ENCODE measurements at places on chromosomes 11 and 22.

- no peak for DNase-seq
Observed at GRCh38 chr11:232783-233565, 3.2 kb downstream of the SIRT3 start.

DNA sequence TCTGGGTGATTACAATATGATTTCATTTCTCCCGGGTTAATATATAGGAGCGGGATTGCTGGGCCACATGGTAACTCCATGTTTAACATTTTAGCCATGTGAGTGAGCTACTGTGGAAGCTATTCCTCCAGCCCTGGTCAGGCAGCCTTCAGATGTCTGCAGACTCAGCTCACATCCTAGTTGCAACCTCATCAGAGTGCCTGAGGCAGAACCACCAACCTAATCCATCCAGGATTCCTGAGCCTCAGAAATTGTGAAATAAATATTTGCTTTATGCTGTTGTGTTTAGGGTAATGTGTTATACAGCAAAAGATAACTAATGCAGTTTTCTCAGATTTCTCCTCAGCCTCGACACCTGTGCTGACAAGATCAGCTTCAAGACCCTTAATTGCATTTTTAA lies 676.8 kb downstream of the OPCML start:
- no peak for DNase-seq

- no peak for DNase-seq
Observed at GRCh38 chr11:33668468-33668825, 32.2 kb downstream of the C11orf91 start.

- DNase-seq, result no peak
Observed at GRCh38 chr11:115530752-115531151, 26.5 kb upstream of the CADM1 start.

DNA sequence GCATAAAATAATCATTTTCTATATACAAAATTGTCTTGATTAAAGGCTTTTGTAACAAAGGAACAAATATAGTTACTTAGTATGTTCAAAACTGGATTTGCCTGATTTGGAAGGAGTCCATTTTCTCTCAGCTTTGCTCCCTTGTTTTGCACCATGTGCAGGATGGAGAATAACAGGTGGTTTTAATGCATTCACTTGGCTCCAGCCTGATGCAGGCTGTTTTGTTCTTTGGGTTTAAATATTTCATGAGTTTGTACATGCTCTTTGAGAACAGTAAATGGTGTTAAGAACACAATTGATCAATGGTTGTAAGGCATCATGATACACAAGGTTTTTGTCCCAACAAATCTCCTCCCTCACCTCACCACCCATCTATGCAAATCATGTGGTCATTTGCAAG lies 886.9 kb upstream of the CCDC90B start:
- no peak for DNase-seq

- no peak for DNase-seq
Observed at GRCh38 chr11:62132191-62132590, 8.4 kb downstream of the INCENP start.

GRCh38 chr11:134478176-134478575 lies 66.1 kb upstream of the B3GAT1 start:
- DNase-seq, result no peak

- peak; percentile 79 for DNase-seq
Observed at GRCh38 chr11:78079232-78080083, at the start of gene NDUFC2. NDUFC2 (minus strand) TSS chr11:78079862; CDS start chr11:78079744, 118 bp downstream.

DNA sequence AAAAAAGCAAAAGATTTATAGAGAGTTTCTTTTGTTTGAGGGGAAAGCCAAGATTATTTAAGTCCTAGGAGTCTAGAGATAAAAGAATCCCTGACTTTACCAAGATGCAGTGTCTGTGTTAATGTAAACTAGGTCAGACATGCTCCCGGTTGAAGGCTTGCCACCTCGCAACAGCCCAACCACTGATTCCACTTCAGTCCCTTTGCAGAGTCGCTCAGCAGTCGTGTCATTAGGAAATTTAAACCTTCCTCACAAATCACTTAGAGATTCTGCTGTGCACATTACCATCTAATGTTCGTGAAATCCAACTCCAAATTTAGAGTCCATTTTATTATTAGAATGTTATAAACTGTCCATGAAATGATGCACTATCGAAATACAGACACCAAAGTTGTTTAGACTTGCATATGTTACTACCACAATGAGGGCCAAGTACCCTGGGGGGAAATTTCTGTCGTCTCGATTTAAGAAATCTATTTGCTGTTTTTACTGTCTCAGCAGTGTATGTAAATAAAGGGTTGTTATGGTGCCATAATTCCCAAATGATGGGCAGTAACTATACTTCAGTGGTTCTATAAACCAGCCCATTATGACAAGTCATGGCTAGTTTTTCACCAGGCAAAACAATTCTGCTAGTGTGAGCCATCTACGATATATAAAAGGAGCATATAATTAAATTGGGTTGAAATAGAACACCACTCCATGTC lies 101.4 kb upstream of the MTNR1B start:
- DNase-seq, result no peak
